ENCODE measurements at places on chromosomes 5 and 9.
A peak's percentile ranks its signal among the peaks of the same experiment; 100 is the strongest.

GRCh38 chr5:17436350-17436749, 61.7 kb upstream of the TAF11L2 start:
- DNase-seq, result no peak

DNA sequence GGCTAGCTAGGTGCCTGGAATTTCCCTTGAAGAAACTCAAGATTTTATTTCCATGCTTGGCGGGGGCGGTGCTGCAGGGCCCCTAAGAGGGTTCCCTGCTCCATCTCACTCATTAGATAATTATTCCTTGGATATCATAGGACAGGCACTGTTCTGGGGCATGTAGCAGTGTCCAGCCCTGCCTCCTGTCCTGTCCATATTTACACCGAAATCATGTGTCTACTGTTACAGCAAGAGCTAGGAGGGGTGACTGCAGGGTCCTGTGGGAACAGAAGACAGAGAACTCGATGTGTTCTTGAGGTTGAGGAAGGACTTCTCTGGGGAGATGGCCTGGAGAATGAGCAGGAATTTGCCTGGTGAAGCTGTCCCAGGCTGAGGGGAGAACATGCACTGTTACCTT, 96.6 kb downstream of the CYFIP2 start:
- DNase-seq, result no peak

DNA sequence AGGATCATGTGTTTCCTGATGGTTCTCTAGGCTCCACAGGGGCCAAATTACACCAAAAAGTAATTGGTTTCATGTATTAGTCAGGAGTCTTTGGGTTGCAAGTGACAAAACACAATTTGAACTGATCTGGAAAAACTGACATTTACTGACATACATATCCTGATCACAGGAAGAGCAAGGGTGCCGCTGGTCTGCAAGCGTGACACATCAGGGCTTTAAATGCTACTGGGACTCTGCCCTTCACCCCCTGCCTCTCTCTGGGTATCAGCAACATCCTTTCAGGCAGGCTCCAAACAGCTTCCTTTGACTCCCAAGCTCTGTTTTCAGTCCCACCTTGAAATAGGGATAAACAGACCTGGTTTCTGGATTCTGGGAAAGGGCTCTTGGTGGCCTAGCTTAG, 197.5 kb downstream of the PALM2AKAP2 start:
- DNase-seq, result no peak

- no peak for DNase-seq
Observed at GRCh38 chr9:125494653-125494915, 212.4 kb downstream of the MAPKAP1 start.

DNA sequence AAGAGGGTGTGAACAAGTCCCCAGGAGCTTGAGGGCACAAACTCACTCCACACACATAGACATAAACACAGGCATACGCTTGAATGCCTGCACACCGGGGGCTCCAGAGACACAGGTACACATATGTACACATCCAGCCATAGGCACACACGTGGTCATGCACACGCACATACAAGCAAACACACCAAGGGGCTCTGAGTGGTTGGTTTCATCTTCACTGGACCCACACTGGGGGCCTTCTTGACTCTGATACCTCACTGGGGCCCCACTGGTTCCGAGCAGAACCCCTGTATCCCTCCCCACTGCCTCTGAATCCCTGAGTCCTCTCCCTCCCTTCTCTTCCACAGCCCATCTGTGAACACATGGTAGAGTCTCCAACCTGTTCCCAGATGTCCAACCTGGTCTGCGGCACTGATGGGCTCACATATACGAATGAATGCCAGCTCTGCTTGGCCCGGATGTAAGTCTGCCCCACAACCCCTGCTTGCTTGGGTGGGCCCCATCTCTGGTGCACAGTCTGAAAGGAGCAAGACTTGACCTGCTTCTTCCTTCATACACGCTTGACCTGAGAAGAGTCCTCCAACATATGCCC, 6.4 kb downstream of the SPINK4 start:
- DNase-seq, result no peak

GRCh38 chr5:135651156-135651555, 72.4 kb upstream of the CXCL14 start:
- no peak for DNase-seq

- DNase-seq, result no peak
Observed at GRCh38 chr5:170293273-170293672, 4.3 kb downstream of the LCP2 start.

DNA sequence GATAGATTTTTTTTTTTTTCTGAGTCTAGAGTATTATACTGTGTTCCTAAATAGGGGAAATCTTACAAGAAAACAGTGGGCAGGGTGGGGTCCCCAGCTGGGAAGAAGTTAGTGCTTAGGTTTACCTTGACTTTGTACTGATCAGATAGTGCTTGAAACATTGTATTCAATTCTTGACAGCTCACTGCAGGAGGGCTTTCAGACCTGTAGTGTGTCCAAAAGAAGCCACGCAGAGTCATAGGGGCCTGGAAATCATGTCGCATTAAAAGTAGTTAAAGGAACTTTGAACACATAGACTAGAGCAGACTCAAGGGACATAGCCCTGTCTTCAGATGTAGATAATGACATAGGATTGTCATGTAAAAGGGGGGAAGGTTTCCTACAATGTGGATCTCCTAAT, 215.4 kb upstream of the NR4A3 start:
- DNase-seq, result no peak

DNA sequence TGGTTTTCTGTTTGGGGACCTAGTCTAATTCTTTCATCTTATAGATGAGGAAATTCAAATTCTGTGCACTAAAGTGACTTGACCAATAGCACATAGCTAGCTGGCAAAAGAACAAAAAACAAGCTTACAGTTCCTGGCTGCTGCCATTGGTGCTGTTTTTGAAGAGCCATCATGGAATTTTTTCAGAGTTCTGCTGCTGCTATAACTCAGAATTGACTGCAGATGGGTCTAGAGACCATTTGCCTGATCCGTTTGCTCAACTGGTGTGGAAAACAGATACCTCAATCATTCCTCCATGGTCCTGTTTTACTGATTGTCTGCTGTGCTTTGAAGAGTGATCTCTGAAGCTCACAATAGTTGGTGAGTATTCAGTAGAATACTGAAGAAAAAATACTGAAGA, 15.2 kb downstream of the FBXL7 start:
- no peak for DNase-seq

- no peak for DNase-seq
Observed at GRCh38 chr5:177296581-177296980, 6.9 kb downstream of the RAB24 start.

DNA sequence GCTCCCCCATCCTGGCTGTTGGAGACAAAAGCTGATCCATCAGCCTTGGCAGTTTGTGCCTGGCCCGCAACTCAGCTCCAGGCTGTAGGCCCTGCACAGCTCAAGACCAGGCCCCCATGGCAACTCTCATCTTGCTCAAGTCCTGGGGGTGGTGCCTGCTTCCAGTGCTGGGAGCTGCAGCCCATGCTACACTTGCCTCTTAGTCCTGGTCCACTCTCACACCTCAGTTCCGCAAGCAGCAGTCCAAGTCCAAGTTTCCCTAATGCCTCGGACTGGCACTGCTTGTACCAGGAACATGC, 14.2 kb downstream of the AHRR start:
- DNase-seq, result no peak

GRCh38 chr9:129313331-129313955, 135.4 kb upstream of the IER5L start:
- no peak for DNase-seq

DNA sequence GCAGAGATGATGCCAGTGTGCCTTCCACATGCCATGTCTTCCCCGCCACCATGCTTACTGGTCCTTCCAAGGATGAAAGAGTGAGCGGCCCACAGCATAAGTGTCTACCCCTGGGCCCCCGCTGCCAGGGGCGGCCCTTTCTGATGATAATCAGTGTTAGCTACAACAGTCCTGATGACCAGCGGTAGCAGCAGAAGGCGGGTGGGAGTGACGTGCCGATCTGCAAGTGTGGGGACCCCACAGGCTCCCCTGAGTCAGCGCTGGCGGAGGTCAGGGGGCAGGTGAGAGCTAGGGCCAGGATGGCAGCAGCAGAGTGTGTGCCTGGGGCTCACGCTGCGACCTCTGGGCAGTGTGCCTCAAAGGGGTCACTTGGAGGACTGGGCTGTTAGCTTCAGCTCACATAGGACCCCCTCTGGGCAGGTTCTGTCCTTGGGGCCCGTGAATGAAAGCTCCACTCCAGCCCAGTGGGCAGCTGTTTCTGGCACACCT, 80.4 kb downstream of the HMCN2 start:
- no peak for DNase-seq

DNA sequence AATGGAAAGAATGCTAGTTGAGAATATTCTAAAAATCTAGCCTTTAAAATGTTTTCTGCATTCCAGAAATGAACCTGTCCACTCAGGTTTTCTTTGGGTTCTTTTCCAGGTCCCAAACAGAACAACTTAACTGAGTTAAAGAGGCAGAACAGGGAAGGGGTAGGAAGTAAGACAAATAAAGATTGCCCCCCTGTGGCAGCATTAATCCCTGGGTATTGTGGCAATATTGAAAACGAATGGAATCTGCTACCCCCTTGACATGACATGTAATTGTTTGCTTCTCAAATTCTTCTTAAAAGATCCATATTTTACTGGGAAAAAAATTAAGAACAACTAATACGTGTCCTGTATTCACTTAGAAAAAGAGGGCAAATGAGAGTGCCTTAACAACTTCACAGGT, 9.3 kb upstream of the RBM22 start:
- no peak for DNase-seq

DNA sequence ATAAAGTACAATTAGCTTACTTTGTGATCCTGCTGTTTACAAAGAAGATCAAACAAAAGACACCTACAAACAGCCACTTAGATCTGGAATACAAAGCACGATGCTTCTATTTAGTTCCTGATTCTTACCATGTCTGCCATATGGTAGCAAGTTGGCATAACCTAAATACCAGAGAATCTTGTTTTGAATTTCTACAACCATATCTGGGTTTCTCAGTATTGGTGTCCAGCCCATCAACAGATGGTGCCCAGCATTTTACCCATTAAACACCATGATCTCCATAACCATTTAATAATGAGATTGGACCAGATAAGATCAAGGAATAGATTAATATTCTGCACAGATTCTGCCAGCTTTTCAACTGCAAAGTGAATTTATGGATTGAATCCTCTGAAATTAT, 29.8 kb downstream of the SLC24A2 start:
- DNase-seq, result no peak

- DNase-seq, result no peak
Observed at GRCh38 chr9:12424243-12424642, 268.9 kb upstream of the TYRP1 start.

- no peak for DNase-seq
Observed at GRCh38 chr5:56802205-56802604, 13.1 kb upstream of the MAP3K1 start.

DNA sequence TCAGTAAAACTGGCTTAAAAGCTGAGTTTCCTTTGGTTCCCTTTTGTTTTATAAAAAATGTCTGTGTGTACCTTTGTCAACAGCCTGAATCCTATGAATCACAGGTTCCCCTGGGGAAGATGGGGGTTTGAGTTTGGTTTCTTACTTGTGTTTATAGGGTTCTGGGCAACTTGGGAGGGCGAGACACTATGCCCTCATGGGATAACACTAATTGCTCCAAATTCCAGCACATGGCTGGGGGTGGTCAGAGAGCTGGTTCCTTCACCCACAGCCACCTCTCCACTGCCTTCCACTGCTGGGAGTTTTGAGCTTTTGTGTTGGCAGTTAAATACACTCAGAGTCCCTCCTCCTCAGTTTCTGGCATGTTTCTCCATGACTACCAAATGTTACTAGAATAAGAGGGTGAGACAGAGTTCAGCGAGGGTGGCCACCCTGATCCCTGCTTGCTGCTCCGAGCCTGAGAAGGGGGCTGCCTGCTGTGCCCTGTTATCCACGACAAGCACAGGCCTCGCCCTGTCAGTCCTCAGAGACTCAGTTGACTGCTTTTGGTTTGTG, 83.0 kb upstream of the EPB41L4B start:
- no peak for DNase-seq

- DNase-seq, result peak; percentile 78
Observed at GRCh38 chr9:126228781-126229444, 97.7 kb upstream of the MVB12B start.

DNA sequence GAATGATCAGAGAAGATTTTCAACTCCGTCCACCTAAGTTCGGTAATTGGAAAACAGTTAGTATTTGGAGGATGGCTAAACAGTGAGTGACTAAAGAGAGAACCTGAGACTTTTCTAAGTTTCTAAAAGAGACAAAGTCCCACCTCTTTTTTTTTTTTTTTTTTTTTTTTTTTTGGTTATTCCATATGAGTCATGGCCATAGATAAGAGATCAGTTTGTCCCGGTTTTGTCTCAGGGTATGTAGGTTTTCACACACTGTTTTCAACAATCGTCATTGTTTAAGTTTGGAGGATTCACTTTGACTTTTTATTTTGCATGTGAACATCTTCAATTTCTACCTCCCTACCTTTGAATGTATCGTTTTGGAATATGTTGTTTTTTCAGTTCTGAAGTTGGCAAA, 85.9 kb downstream of the NTRK2 start:
- no peak for DNase-seq

GRCh38 chr5:134647750-134648424, 698 bp upstream of the SEC24A start:
- no peak for DNase-seq

DNA sequence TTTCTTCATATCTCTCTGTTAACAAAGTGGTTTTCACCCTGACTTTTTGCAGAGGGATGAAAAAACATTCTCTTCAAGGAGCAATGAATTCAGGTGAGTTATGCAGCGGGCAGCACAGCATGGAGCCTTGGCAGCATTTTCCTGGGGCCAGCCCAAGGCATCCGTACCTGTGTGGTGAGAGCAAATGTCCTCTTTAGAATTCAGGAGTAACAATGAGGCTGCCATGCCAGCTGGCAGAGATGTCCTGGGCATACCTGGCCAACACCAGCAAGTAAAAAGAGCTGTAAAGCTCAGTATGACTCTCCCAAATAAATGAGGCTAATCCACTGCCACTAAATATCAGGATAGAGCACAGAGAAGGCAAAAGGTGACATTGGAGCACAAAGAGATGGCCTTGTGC, 277.6 kb upstream of the TRPC7 start:
- no peak for DNase-seq

DNA sequence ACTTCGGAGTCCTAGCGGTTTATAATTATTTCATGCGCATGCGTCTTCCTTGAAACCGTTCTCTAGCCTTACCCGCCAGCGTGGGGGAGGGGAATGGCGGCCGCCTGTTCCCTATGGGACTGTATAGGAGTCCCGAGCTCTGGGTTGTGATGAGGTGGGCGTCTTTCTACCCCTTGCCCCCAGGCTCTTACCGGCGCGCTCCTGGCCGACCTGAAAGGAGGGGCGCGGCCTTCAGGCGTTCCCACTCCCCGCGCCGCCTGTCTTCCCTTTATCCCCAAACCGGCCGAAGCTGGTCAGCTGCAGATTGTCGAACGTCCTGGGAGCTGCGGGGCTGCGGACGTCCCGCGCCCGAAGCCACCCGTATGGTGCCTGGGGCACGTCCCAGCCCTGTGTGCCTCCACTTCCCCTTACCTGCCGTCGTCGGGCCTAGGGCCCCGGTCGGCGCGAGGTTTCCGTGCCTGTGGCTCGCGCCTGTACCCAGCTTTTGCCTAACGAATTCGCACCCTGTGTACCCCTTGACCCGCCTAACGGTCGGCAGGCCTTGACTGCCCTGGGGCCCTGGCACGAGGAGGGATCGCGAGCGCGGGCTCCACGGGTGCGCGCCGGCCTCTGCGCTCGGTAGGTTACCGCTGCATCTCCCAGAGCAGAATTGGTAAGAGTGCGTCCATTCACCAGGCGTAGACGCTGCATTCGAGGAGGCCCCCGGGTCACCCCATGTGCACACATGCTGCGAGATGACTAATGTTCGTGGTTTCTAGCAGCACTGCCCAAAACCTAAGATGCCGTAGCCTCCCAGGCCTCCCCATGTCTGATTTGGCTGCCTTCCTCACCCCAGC, 653 bp upstream of the HNRNPH1 start:
- DNase-seq, result no peak
